ENCODE measurements at places on chromosomes 16 and 17.

- DNase-seq: no peak
Observed at GRCh38 chr17:17395885-17396284, 80.9 kb upstream of the MED9 start.

DNA sequence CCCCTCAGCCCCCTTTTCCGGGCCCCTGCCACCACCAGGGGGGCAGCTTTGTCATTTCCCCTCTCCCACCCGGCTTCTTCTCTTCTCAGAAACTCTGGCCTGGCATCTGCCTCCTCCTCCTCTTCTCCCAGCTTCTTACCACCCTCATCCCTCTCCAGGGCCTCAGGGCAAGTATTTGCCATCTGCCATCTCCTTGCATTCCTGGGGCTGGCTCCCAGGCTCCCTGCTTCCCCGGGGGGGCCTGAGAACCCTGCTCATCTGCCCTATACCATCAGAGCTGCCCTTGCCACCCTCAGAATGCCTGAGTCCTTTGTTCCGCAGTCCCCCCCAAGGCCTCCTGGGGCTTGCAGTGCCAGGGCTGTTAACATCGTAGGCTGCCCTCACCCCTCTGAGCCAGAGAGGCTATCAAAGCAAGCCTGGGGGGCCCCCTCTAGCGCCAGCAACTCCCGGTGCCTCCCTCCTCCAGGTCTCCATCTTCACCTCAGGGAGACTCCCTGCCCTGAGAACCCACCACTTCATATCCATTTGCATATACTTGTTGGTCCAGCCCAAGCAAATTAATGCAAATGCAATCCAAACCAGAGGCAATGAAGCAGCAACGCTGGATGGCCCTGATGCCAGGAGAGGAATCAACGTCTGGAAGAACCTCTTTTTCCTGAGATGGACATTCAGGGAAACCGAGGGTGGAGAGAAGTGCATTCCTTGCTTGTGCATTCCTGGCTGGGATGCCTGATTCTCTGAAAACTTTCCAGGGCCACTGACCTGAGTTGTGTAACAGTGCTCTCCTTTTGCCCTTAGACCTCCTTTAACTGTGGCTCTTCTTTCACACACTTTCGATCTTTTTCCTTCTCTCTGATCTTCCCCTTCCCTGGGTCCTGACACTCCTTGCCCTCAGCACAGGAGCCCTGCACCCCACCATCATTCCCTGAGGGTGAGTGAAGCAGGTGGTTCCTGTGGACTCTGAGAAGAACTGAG lies 20.7 kb upstream of the SP2 start:
- DNase-seq: no peak

GRCh38 chr16:79998143-79998542 lies 397.6 kb upstream of the MAF start:
- no peak for DNase-seq

- DNase-seq: no peak
Observed at GRCh38 chr17:50046667-50047066, 9.2 kb upstream of the ITGA3 start.

DNA sequence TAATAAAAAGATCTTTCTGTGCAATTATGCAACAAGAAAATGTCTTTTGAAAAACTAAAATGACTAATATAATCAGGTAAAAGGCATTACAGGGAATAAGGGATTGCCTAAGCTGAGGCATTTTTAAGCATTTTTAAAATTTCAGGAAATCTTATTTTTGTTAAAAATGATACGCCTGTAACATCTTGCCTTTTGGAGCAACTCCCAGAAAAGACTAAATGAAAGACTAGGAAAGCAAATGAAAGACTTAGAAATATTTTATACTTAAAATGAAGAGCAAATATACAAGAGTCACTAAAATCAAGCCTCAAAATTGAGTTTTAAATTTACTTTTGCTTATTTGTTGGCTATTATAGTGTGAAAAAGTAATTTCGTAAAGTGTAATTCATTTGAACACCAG lies 55.8 kb downstream of the DUSP14 start:
- DNase-seq: no peak

DNA sequence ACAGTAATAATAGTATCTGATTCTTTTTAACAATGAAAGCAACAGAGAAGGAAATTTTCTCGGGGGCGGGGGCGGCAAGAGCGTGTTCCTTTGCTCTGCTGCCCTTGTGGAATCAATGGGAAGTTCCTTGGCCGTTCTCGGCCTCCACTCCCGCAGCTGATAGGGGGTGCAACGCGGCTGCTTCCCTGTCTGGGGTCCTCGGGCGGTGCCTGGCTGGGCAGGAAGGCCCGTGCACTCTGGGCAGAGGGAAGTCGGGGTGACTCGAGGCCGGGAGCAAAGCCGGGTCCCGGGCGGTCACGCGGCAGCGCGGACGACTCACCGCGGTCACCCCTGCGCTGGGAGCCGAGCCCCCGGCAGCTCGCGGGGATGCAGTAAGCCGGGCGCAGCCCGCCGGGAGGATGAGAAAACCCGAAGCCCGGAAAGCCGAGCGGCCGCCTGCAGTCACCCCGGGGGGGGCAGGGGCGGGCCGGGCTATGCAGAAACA lies 2.5 kb downstream of the TUBB3 start:
- no peak for DNase-seq

DNA sequence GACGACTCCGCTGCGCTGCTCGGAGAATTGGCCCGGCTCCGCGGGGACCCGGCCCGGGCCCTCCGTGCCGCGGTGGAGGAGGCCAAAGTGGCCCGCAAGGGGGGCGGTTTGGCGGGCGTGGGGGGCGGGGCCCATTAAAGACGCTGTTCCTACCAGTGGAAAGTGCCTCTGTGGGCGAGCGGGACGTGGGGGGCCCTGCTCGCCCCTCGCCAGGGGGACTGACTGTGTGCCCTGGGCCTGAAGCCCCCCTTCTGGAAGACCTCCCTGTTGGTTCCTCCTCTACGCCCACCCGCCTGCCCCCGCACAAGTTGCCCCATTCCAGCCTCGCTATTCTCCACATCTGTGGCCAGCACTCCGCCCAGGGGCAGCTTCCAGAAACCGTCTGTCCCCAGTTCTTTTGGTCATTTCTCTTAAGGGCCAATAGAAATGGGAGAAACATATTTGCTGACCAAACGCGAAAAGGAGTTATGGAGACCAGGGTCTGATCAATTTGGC lies 1.9 kb upstream of the FGF11 start:
- DNase-seq: no peak

GRCh38 chr17:42323268-42323773 lies 35.0 kb downstream of the STAT5A start:
- DNase-seq: no peak

- no peak for DNase-seq
Observed at GRCh38 chr16:88570691-88571092, 489 bp downstream of the ZC3H18 start.

GRCh38 chr16:12680531-12680930 lies 123.2 kb downstream of the CPPED1 start:
- no peak for DNase-seq

- no peak for DNase-seq
Observed at GRCh38 chr17:151886-152859, 14.8 kb downstream of the SCGB1C2 start.

- no peak for DNase-seq
Observed at GRCh38 chr17:81514739-81515529, 2.3 kb upstream of the ACTG1 start.

GRCh38 chr16:53235851-53236250 lies 181.1 kb downstream of the CHD9 start:
- no peak for DNase-seq

GRCh38 chr17:44972953-44973352 lies 4.8 kb upstream of the C1QL1 start:
- no peak for DNase-seq

- DNase-seq: no peak
Observed at GRCh38 chr16:51450909-51451308, 299.8 kb upstream of the SALL1 start.

DNA sequence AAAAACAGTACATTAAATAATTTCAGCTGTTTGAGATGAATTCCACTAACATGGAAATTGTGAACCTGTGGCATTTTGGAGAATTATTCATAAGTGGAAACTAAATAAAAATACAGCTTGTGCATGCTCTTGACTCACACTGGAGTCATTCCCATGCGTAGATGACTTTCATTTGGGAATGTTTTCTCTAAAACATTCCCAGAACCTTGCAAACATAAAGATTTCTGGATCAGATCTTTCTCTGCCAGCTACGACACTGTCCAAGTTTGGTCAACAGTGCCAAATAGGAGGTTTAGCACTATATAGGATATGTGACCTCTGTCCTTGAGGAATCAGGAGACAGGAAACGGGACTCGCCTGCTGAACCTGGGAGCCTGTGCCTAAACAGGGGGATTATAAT lies 400.9 kb downstream of the SLC39A11 start:
- DNase-seq: no peak

- no peak for DNase-seq
Observed at GRCh38 chr16:2019518-2019920, at the start of gene NPW. TSS of gene NPW (plus strand) at chr16:2019785.

DNA sequence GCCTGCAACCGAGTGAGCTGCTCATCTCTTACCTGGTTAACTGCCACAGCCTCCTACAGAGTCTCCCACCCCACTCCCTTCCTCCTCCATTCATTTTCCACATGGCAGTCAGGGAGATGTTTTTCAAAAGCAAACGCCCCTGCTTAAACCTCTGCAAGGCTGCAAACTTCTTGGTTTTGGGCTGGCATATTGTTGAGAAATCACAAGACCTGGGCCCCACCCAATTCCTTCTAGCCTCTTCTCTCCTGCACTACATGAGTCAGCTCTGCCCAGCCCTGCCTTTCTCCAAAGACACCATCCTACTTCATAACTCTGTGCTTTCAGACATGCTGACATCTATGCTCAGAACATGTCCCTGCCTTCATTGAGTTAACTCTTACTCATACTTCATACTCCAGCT lies 136.1 kb downstream of the SPACA3 start:
- no peak for DNase-seq
